ENCODE measurements at places on chromosomes 7 and 10.

- no peak for DNase-seq
Observed at GRCh38 chr7:108226816-108227299, 96.7 kb upstream of the LAMB4 start.

DNA sequence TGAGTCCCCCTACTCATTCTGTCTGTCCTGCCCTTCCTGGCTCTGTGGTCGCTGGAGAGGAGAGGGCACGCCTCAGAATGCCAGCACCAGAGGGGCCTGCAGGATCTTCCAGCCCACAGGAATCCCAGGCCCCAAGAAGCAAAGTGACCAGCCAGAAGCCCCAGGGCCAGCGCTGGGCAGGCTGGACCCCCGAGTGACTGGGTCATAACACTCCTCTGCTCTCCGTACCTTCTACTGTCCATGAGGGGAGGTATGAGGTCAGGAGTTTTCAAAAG is 102.6 kb upstream of the GPR26 start:
- no peak for DNase-seq

- DNase-seq = no peak
Observed at GRCh38 chr7:22718200-22718711, 8.7 kb upstream of the IL6 start.

- no peak for DNase-seq
Observed at GRCh38 chr10:78194539-78195402, 161.1 kb downstream of the RPS24 start.

DNA sequence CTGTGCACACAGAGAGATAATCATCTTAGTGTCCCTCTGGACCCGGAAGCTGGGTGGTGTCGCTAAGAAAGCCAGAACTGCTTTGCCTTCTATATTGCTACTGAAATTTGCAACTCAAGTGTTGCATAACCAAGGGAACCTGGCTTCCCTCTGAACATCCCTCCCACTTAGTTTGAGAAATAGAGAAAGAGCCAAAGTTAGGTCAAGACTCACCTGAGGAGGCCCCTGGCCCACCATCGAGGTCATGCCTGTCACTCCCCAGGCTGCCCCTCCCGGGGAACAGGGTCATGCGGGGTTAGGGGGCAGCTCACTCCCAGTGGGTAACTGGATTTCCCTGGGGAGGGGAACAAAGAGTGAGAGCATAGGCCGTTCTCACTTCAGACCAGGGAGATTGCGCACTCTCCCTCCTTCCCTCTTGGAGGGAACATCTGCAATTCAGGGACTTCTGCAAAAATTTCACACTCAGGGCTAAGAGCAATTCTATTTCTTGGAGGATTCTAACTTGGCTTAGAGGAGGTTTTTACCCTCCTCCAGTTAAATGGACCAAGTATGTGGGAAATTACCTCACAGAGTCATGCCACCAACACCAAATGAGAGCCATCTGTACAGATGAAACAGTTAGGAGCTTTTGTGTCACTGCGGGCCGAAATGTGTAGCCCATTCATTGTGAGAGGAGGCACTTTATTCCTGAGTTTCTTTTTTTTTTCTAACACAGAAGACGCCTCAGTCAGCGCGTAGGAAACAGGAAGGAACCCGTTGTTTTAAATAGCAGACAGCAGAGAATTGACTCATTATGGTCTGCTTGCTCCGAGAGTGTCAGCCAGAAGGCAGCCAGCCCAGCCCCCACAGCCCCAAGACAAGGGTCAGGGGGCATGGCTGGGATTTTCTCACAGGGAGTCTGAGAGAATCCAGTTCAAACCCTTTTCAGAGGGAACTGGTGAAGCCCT is 221.3 kb downstream of the ARHGAP12 start:
- DNase-seq = no peak

DNA sequence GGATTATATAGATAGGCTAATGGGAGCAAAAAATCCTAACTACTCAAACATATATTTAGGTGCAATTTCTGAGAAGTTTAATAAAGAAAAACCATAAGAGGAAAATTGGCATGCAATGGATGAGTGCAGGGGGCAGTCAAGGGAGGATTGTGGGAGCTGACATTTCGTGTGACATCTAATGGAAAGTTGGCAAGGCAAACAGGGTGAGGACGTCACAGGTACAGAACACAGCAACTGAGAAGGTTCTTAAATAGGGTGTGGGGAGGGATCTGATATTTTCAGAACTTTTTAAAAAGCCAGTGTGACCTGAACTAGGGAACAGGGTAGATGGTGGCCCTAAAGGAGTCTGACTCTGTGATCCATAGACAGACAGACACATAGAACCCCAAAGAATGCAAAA is 194.9 kb upstream of the GLI3 start:
- DNase-seq = no peak

GRCh38 chr10:97633921-97634320 is 621 bp upstream of the MORN4 start:
- no peak for DNase-seq

GRCh38 chr7:26083113-26083512 is 68.9 kb upstream of the NFE2L3 start:
- no peak for DNase-seq

GRCh38 chr7:128735436-128735835 is 3.7 kb upstream of the CALU start:
- no peak for DNase-seq

GRCh38 chr7:141702047-141702567 is at the start of gene DENND11:
TSS of gene DENND11 (minus strand) at chr7:141702166. CDS start at chr7:141702153, 13 bp downstream.
- DNase-seq = peak; percentile 16
